ENCODE measurements at places on chromosomes 1 and 21.

- DNase-seq: no peak
Measured at GRCh38 chr1:149929856-149930255, 2.3 kb upstream of the SF3B4 start.

GRCh38 chr1:224503161-224504118 lies 68.8 kb upstream of the WDR26 start:
- no peak for DNase-seq

GRCh38 chr1:40143891-40144575 lies 17.2 kb upstream of the RLF start:
- peak; percentile 37 for DNase-seq

GRCh38 chr1:119477710-119478109 lies 29.3 kb upstream of the HSD3B1 start:
- DNase-seq: no peak

DNA sequence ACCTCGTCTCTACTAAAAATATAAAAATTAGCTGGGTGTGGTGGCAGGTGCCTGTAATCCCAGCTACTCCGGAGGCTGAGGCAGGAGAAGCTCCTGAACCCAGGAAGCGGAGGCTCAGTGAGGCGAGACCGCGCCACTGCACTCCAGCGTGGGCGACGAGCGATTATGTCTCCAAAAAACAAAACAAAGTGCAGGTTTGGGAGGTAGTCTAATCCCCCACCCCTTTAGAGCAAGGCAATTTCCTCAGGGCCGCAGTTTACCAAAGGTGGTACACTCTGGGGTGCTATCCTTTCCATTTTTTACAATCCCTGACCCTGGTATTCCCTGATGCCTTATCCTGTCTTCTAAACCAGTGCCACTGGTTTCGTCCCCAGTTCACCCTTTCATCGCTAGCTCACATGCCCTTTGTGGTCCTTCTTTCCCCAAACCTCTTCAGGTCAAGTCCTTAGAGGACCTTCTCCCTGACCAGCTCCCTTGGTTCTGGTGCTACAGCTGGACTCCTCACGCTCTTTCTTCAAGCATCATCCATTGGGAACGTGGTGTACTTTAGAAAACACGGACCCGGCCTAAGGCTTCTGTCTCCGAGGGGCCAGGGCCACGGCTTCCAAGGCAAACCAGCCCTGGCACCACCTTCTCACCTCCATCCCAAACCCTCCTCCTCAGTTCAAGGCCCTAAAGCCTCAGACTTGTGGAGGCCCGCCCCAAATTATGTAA lies 873 bp downstream of the IFT25 start:
- no peak for DNase-seq

DNA sequence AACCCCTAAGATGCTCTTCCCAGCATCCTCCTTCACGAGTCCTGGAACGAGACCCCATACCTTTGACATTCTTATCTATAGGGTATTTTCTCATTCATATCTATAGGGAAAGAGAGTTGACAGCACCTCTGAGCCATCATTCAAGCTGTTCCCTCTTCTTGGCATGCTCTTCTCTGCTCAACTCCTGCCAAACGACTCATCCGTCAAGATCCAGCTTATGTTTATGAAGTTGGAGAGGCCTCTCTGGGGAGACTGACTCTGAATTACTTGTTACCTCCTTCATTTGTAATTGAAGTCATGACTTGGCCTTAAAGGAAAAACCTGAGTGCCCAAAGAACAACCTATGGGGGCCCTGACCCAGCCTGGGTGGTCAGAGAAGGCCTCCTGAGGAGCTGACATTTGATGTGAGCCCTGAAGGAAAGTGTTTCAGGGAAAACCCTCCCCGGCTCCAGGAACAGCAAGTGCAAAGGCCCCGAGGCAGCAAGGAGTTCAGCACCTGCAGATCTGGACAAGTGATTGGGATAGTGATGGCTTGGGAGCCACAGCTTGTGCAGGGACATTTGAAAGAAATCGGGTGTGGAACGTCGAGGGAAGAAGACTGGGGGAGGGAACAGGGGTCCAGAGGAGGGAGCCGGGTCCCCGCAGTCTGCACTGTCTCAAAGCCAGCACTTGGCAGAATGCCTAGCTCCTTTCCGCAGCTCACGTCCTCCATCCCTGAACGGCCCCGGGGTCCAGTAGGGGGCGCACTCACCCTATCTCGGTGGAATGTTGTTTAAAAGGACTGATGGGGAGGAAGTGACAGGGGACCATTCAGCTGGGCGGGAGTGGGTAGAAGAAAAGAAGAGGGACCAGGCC lies 14.0 kb upstream of the CDA start:
- DNase-seq: peak; percentile 59

DNA sequence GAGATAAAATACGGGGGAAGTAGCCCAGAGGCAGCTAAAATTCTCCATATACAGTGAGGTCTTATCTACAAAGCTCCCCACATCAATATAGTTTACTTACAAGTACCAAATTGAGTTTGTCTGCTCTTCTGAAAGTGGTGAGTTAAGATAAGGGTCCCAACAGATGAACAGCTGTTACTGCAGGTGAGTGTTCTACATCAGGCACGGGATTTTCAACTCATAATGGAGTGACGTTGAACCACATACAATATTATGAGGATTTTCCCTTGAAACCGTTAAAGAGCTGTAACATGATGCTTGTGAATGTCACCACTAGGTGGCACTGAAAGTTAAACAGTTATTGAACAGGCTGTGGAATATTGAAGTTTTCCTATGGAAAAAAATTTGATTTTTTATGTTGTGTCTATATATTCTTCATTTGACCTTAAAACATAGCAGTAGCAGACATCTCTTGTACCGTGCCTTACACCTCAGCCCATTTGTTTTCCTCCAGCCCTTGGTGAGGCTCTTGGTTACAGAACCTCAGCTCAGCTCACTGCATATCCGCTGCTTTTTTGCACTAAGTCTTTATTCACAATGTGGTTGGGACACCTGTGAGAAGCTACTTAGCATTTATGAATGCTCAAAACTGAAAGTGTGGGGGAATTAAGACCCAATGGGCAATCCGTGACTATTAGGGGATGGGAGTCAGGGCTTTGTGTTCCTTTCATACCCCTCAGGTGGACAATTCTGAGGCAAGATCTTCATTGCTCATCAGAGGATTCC lies 23.2 kb downstream of the CD1D start:
- DNase-seq: peak; percentile 25

DNA sequence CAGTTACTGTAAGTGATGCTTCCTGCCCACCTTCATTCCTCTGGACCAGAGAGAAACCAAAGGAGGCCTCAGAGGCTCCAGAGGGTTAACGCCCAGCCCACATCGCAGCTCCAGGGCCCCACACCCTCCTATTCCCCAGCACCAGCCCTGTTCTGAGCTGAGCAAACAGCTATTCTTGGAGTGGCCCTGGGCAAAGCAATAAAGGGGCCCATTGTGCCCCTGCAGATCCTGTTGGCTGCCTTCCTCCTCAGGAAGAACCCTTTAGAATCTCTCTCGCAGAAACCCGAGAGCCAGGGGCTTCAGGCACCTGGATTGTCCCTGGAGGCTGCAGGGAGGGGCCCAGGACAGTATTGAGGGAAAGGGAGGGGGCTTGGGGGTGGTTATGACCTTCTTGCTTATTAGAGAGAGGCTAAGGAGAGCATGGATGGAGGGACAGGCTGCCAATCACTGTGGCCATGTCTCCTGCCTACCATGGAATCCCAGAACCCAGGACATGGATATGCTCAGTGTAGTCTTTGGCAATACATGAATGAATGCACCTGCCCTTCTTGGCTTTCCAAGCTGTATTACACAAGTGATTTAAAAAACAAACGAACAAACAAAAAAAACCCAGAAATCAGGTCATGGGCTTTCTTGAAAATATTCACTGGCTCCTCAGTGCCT lies 9.2 kb downstream of the PADI2 start:
- no peak for DNase-seq

GRCh38 chr1:105072446-105072845 lies 1322.7 kb downstream of the AMY1C start:
- no peak for DNase-seq

GRCh38 chr1:243587823-243588560 lies 262.1 kb downstream of the AKT3 start:
- no peak for DNase-seq

GRCh38 chr1:247228133-247228532 lies 27.7 kb upstream of the VN1R5 start:
- DNase-seq: no peak

DNA sequence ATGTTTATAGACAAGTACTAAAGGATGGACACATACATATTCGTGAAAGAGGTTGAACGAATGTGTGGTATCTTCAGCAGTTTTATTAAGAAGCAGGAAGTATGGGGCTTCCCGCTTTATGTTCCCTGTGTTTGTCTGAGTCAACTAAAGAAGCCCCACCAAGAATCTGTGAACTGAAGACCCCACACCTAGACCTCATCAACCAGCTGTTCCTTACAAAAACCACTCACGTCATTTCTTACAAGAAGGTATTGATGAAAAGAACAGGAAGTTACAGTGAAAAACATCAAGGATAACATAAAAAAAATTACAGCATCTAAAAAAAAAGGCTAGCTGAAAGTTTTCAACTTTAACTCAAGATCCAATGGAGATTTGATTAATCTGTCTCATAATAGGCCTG lies 12.3 kb downstream of the REG4 start:
- DNase-seq: no peak

GRCh38 chr1:99675994-99676393 lies 30.1 kb downstream of the PALMD start:
- no peak for DNase-seq
